ENCODE measurements at places on chromosomes 13 and 19.

- no peak for DNase-seq
Observed at GRCh38 chr13:80132741-80133601, 208.0 kb downstream of the SPRY2 start.

GRCh38 chr19:19335408-19336158, 15.0 kb downstream of the MAU2 start:
- DNase-seq, result no peak

DNA sequence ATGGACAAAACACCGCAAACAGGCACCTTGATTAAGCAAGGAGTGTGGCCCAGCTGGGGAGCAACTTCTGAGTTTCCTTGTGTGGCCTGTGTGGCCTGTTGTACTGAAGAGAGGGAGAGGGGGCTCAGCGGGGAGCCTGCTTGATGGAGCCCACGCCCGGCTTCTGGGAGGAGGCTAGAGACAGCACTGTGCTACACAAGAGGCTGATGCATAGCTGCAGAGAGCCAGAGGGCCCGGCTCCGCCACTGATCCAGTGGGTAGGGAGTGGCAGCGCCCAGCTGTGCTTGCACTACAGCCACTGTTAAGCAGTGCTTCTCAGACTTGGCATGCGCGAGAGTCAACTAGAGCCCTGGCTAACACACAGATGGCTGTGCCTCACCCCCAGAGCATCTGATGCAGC, 19.0 kb downstream of the LYL1 start:
- no peak for DNase-seq

DNA sequence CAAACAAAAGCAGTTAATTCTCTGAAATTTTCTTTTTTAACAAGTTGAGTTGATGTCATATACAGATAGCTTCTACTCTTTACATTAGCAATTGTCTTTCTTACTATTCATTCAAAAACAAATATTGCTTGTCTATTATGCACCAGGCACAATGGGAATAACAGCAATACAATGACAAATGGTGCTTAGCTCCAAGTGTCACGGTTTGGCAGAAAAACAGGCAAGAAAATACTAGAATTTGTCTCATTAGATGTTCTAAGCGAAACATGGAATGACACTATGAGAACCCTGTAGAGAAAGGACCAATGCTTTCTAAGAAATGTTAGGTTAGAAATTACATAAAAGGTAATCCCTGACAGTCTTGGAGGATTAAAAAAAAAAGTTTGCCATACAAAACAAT, 187.6 kb downstream of the PCDH9 start:
- DNase-seq, result no peak

GRCh38 chr13:36475468-36475867, 43.2 kb downstream of the CCNA1 start:
- no peak for DNase-seq

GRCh38 chr13:108325863-108326262, 56.3 kb downstream of the TNFSF13B start:
- DNase-seq, result no peak

Measured in BJ (cell line).